ENCODE measurements at places on chromosomes 2 and 18. TPM values are rescaled to one million over a fixed set of nuclear protein-coding genes. Genes with fewer than 3 reads are reported as not detected.
A peak's percentile ranks its signal among the peaks of the same experiment; 100 is the strongest.

DNA sequence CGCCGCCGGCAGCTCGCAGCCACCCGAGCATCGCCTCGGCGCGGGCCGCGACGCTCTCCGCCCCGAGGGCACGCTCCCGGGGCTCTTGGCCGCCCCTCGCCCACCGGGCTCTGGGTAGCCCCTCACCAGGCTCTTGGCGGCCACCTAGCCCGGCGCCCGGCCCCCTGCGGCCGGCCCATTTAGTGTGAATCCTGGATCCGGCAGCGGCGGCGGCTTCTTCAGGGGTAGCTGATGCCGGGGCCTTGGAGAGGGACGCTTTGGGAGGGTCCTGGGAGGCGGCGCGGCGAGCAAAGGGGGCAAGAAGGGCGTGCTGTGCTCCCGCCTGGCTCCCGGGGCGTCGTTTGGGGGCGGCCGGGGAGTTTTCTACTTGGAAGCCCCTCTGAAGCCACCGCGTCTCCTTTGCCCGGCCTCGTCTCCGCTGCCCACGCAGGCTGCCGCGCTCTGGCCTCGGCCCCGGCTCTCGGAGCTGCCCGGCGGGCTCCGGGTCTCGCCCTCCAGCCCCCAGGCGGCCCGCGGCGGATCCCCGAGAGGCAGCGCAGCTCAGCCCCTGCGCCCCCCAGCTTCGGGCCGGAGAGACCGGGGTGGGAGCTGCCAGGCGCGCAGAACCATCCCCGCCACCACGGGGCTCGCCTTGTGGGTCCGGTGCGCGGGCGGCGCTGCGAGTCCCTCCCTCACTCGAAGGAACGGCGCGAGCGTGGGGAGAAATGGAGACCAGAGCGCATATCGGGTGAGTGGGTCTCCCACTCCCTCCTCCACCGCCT lies 509 bp downstream of the PIEZO2 start:
- H3K27ac ChIP-seq: no peak overlapping the region
- no peaks in the 10 kb centered on the region for H3K36me3 ChIP-seq
- no peak for DNase-seq
- H3K4me1 ChIP-seq: no peaks in the 10 kb centered on the region

DNA sequence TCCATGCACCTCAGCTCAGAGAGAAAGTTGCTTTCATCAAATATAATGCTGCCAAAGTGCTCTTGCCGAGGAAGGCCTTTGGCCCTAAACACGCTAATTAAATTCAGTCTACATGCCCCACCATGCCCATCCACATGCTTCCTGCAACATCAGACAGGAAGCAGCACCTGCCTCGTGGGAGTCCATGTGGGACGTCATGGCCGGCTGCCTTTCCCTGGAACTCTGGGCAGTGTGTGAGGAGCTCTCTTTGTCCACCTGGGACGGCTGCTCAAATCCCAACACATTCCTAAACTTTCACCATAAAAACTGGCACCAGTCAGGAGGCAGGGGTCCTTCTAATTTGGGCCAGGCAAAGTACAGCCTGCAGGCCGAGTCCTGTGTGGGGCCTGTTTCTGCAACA lies 23.1 kb downstream of the FAM178B start:
- DNase-seq: no peak
- no peaks in the 10 kb centered on the region for H3K27me3 ChIP-seq
- H3K36me3 ChIP-seq: no peaks in the 10 kb centered on the region

DNA sequence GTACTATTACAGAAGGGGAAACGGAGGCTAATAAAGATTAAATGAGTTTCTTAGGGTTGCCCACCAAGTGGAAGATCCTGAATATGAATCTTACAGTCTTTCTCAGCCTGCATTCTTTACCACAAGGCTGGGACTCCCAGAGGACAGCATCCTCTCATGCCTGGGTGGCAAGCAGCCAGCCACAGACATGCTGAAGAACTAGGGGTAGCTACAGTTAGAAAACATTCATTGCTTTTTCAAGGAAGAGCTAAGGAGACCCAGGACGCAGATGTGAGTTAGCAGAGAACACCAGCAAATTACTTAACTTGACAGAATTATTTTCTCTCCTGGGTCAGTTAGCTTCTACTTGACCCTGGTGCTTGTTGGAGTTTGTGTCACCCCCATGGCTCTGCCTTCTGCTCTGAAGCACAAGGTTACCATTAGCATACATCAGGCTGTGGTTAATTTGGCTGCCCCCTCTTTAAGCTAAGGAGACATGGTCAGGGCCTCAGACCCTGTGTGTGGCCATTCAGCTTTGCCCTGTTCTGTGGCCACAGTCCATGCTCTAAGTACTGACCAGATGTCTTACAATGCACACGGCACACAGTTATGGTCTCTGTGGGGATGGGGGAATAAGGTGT lies 132.3 kb upstream of the TNP1 start:
- no peak overlapping the region for H3K27ac ChIP-seq
- H3K4me1 ChIP-seq: no peaks in the 10 kb centered on the region

DNA sequence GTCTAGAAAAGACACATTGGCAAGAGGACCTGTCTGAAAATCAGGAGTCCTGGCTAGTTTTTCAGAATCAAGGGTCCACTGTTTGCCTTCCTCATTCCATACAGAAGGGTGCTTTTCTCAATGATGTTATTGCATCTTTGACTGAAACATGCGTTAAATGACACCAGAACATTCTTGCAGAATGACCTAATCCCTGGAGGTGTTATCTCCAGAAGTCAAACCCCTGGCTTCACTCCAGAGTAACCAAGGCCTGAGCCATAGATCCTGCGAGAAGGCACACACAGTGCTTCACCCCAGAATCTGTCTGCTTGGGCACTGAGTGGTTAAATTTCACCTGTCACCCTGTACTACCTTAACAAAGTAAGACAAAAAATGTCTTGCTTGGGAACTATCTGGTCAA lies 1055.2 kb upstream of the FANCL start:
- no peak for DNase-seq
- no peak overlapping the region for H3K27ac ChIP-seq
- H3K27me3 ChIP-seq: no peaks in the 10 kb centered on the region
- H3K36me3 ChIP-seq: no peaks in the 10 kb centered on the region
- no peak overlapping the region for H3K4me3 ChIP-seq

DNA sequence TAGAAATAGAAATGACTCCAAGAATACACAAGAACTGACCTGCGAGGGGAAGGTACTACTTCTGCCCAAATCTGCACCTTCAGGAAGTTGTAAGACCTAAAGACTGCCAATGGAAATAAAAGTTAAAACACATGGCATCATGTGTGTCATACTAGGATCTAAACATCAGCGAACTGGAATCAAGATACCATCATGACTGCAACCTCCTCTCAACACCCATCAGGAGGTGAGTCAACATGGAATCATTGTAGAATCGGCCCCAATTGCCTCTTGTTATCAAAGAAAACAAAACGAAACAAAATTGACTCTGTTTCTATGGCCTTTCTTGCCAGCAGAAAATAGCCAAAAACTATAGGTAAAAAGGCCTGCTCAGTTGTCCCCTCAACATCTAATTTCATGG lies 15.1 kb downstream of the RDH14 start:
- no peak for DNase-seq
- H3K36me3 ChIP-seq: no peaks in the 10 kb centered on the region
- H3K27me3 ChIP-seq: no peaks in the 10 kb centered on the region
- H3K27ac ChIP-seq: no peak overlapping the region

- H3K27ac ChIP-seq: peak overlapping the region; percentile 90
- DNase-seq: no peak
- no peak overlapping the region for H3K4me3 ChIP-seq
- H3K27me3 ChIP-seq: no peaks in the 10 kb centered on the region
Measured at GRCh38 chr18:77206676-77207374, 42.8 kb upstream of the GALR1 start.

DNA sequence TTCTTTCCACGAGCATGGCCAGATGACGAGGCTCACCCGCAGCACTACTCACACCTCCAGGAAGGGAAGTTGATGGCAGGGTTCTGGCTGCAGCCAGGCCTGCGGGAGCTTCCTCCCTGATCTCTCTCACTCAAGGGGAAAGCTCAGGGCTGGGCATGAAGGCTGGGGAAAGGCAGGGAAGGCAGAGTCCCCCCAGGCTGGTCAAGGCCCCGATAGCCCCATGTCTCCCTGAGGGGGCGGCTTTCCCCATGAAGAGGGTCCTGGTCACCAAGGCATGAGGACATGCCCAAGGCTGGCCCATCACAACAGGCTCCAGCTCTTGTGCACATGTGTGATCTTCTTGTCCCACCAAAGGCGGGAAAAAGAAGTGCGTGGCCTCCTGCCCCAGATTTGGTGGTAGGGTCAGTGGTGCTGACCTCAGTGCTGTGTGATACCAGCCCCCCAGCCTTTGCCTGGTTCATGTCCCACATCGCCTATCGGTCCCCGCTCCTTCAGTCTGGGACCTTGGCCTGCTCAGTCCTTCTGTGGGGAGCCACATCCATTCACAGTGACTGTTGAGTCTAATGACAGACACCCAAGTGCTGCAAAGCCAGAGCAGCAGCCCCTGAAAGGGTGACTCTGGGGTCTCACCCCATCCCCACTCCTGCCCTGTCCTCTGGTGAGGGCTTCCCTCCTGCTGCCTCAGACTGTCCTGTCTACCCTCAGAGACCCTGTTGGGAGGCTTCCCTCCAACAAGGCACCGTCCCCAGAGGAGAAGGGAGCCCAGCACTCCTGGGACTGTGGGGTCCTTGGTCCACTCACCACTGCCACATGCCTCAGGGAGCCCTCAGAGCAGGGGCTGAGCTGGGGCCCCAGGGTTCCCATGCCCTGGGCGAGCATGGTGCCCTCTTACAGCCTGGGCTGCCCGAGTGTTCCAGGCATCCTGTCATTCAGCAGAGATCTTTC lies 49.8 kb upstream of the ALPP start:
- no peak overlapping the region for H3K4me3 ChIP-seq
- H3K36me3 ChIP-seq: no peaks in the 10 kb centered on the region
- no peaks in the 10 kb centered on the region for H3K27me3 ChIP-seq

GRCh38 chr2:208399201-208399600 lies 7.4 kb upstream of the PTH2R start:
- H3K4me3 ChIP-seq: no peak overlapping the region
- no peak overlapping the region for H3K27ac ChIP-seq
- H3K27me3 ChIP-seq: peaks cover 15% of the 10 kb centered on the region
- no peak for DNase-seq

DNA sequence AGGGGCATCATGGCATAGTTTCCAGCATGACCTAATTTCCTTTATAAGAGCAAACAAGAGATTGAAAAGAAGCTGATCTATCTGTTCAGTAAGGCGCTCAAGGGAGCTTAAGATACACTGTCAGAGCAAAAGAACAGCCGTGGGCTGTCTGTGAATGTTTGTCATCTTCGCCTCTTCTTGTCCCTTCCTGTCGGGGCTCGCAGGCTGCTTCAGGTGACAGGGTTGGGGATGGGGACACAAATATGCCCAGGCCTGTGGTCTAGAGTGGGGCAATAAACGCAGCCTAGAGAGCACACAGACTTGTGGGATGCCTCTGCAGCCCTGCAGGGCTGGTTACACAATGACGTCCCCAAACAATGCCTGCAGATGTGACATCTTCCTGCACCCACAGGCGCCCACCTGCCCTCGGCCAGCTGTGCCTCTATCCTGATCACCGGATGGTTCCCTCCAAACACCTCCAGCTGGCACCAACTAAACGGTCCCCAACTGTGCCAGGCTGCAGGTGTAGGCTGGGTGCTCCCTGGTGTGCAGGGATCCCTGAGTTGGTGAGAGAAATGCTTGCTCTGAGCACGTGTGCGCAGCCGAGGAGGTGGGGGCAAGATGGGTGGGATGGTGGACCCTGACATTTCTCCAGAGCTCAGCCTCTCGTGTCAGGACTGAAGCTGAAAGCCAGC lies 72.8 kb downstream of the EDAR start:
- no peaks in the 10 kb centered on the region for H3K27me3 ChIP-seq
- DNase-seq: no peak
- no peak overlapping the region for H3K4me3 ChIP-seq
- no peaks in the 10 kb centered on the region for H3K36me3 ChIP-seq
- H3K27ac ChIP-seq: no peak overlapping the region
- H3K4me1 ChIP-seq: no peaks in the 10 kb centered on the region

- no peak overlapping the region for H3K27ac ChIP-seq
- H3K4me3 ChIP-seq: no peak overlapping the region
- DNase-seq: no peak
- no peaks in the 10 kb centered on the region for H3K4me1 ChIP-seq
Measured at GRCh38 chr2:98669675-98670074, 61.3 kb downstream of the MGAT4A start.

GRCh38 chr18:62610351-62610700 lies 87.5 kb downstream of the ZCCHC2 start:
- no peak overlapping the region for H3K4me3 ChIP-seq
- H3K4me1 ChIP-seq: no peaks in the 10 kb centered on the region
- H3K36me3 ChIP-seq: no peaks in the 10 kb centered on the region
- H3K27ac ChIP-seq: no peak overlapping the region

GRCh38 chr18:5093902-5094301 lies 103.2 kb downstream of the AKAIN1 start:
- H3K27me3 ChIP-seq: no peaks in the 10 kb centered on the region
- no peak overlapping the region for H3K27ac ChIP-seq
- H3K4me3 ChIP-seq: no peak overlapping the region
- H3K36me3 ChIP-seq: no peaks in the 10 kb centered on the region

The C2orf80 gene
- total RNA-seq: not detected

The LOXL3 gene
- 1.0 TPM for total RNA-seq

The KYNU gene
- not detected for total RNA-seq

The C2orf66 gene
- 0.33 TPM for total RNA-seq

The KIAA2012 gene
- not detected for total RNA-seq

The NCKAP5 gene
- 0.10 TPM for total RNA-seq

All from Panc1 (cell line).